ENCODE measurements at places on chromosomes 1 and 21. TPM values are rescaled to one million over a fixed set of nuclear protein-coding genes. Genes with fewer than 3 reads are reported as not detected.

The TNFSF4 gene
- total RNA-seq = 14.7 TPM

The ADAMTS4 gene
- 0.55 TPM for total RNA-seq

The FCER1G gene
- total RNA-seq = 3.6 TPM

The PRAMEF13 gene
- not detected for total RNA-seq

The WNT2B gene
- 3.2 TPM for total RNA-seq

DNA sequence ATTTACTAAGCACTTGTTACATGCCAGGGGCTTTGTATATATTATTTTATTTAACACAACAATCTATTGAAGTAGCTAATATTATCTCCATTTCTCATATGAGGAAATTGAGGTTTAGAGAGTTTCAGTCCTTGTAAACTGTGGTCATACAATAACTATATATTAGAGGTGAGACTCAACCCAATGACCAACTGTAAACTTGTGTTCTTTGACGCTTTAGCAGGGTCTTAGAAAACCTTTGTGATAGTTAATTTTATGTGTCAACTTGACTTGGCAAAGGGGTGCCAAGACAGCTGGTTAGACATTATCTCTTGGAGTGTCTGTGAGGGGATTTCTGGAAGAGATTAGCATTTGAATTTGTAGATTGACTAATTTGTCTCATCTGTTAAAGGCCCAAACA lies 252.4 kb upstream of the B3GALT2 start:
- H3K27me3 ChIP-seq = no peaks in the 10 kb centered on the region
- no peak for DNase-seq
- H3K4me1 ChIP-seq = no peaks in the 10 kb centered on the region
- no peak overlapping the region for H3K4me3 ChIP-seq
- no peaks in the 10 kb centered on the region for H3K36me3 ChIP-seq

DNA sequence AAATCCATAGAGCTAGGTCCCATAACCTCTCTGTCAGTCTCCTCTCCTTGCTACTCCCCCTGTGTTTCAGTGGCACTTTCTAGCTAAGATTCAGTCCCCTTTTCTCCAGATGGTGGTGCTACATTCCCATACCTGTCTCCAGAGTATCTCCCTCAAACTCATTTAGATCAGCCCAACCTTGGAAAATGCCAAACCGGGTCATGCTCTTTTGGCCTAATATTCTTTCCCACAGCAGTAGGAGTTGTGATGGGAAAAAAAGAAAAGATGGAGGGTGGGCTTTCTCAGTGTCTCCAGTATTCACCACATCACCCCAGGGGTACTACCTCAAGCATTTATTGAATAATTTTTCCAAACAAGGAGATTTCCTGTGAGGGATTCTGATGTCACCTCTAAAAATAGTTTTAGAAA lies 3.2 kb upstream of the RXFP4 start:
- no peak overlapping the region for H3K27ac ChIP-seq
- DNase-seq = peak; percentile 37
- H3K4me3 ChIP-seq = no peak overlapping the region

DNA sequence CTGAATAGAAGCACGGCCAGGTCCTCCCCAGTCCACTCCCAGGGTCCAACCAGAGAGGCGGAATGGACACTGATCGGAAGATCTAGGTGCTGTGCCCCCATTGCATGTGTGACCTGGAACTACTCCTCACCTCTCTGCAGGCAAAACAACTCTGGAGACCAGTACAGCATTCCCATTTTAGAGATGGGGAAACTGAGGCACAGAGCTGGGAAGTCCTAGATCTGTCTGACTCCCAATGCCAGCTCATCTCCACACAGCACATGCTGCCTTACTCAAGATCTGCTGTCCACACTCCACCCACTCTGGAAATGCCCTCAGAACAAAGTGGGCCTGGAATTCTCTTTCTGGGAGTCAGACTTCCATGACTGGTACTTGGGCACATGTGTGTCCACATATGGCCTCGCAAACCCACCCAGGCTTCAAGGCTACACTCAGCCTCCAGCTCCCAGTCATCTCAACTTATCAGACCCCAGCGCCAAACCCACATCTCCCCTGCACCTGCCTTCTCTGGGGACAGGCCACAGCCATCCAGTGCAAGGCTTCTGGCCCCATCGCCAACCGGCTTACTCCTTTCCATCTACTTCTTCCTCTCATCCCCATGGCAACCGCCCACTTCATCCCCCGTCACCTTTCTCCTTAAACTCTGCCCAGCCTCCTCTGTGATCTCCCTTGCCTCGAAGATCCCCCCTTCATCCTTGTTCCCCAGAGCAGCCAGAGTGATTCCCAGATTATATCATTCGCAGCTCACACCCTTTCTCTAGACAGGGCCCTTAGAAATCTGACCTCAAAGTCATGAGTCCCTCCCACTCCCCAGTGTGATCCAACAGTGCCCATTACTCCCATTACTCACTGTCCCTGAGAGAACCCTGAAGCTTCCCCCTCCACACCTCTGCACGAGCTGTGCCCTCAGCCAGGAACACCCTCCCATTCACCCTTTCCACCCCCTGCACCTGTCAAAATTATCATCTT lies 2.7 kb downstream of the COL8A2 start:
- H3K36me3 ChIP-seq = no peaks in the 10 kb centered on the region
- H3K27ac ChIP-seq = no peak overlapping the region
- no peaks in the 10 kb centered on the region for H3K27me3 ChIP-seq
- no peaks in the 10 kb centered on the region for H3K4me1 ChIP-seq

DNA sequence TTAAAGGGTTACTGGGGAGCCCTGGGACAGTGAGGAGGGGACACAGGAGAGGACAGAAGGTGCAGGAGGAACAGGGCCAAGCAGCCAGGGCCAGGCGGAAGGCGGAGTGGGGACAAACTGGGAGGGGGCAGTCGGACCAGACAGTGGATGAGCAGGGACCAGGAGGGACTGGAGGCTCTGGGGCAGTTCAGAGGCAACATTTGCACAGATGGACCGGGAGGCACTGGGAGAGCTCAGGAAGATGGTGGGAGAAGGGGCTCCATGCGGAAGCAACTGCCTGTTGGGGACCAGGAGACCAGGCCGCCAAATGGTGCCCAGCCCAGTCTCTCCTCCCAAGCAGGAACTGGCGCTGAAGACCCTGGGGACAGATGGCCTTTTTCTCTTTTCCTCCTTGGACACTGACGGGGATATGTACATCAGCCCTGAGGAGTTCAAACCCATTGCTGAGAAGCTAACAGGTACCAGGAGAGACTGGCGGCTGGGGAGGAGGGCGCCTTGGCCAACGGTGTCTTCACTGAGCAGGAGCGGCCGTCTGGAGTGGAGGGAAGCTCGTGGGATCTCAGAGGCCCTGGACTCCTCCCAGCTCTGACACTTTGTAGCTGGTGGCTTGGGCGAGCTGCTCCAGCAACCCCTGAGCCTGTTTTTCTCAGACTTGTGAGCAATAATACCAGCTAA lies 847 bp downstream of the SELENON start:
- H3K36me3 ChIP-seq = no peaks in the 10 kb centered on the region
- peak overlapping the region; percentile 73 for H3K27ac ChIP-seq
- no peak for DNase-seq
- peaks cover 28% of the 10 kb centered on the region for H3K4me1 ChIP-seq

DNA sequence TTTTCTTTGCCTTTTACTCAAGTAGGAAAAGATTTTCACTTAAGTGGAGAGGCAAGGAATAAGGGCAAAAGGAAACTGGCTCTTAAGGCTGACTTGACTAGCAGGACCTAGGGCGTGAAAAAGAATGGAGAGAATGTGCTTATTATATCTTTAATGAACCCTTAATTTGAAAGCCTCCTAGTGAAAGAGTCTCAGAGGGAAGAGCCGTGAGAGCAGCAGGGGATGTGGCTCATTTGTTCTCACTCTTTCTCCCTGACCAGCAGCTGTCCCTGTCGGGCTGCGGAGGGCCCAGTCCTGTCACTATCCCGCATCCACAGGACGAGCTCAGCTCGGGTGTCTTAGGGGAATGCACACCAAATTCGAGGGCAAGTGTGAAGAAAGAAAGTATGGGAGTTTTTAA lies 180.1 kb downstream of the EDEM3 start:
- no peak for DNase-seq
- no peaks in the 10 kb centered on the region for H3K27me3 ChIP-seq
- no peak overlapping the region for H3K4me3 ChIP-seq
- H3K27ac ChIP-seq = no peak overlapping the region

GRCh38 chr21:30146558-30147282 lies 19.9 kb downstream of the CLDN17 start:
- DNase-seq = peak; percentile 60
- H3K4me1 ChIP-seq = no peaks in the 10 kb centered on the region
- no peaks in the 10 kb centered on the region for H3K27me3 ChIP-seq

- no peaks in the 10 kb centered on the region for H3K4me1 ChIP-seq
- no peaks in the 10 kb centered on the region for H3K27me3 ChIP-seq
- H3K36me3 ChIP-seq = no peaks in the 10 kb centered on the region
- H3K27ac ChIP-seq = no peak overlapping the region
Observed at GRCh38 chr1:50774759-50775351, 185.2 kb downstream of the FAF1 start.

- DNase-seq = no peak
- H3K27me3 ChIP-seq = no peaks in the 10 kb centered on the region
- H3K4me1 ChIP-seq = peaks cover 12% of the 10 kb centered on the region
- no peak overlapping the region for H3K27ac ChIP-seq
Observed at GRCh38 chr1:39957299-39958015, 2.5 kb downstream of the MFSD2A start.

Measured in prostate gland (tissue), 2 donors.